Activated naive CD4-positive, alpha-beta T cell treated with anti-CD3 and anti-CD28 coated beads, Interleukin-2, amount 50 U/mL, for 16 hours (primary cell): ENCODE measurements at places on chromosomes 7 and 10.

GRCh38 chr7:124074007-124074406, 41.1 kb upstream of the TMEM229A start:
- DNase-seq = no peak

GRCh38 chr10:127906548-127907377, at the start of gene PTPRE:
Gene PTPRE, plus strand, starts transcription at chr10:127907103. Its CDS starts 133,779 bp downstream, at chr10:128040882.
- DNase-seq = peak; percentile 79

DNA sequence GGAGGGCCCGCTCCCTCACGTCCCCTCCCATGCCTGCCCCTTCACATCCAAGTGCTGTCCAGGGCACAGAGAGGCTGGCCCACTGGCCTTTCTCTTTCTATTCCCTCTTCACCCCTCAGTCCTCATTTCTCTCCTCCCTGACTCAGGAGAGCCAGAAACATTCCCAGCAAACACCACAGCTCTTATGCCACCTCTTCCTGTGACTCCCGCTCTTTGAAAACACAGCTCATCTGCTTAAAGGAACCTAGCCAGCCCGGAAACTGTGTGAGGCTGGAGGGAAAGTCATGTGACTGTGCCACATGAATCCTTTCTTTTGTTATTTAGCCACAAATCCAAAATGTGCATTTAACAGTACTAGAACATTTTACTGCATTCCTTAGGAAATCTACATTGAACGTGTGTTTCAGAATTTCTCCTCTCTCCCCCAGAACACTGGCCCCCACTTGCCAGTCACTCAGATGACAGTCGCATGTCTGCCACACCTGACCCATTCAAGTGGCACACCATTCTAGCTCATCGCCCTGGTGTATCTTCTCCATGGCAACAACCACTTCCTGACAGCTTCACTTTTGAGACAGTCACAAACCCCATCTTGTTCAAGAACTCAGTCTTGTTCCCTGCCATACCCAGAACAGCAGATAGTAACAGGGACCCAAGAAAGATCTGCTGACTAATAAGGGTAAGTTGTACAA, 42.8 kb downstream of the GRB10 start:
- DNase-seq = peak; percentile 31

DNA sequence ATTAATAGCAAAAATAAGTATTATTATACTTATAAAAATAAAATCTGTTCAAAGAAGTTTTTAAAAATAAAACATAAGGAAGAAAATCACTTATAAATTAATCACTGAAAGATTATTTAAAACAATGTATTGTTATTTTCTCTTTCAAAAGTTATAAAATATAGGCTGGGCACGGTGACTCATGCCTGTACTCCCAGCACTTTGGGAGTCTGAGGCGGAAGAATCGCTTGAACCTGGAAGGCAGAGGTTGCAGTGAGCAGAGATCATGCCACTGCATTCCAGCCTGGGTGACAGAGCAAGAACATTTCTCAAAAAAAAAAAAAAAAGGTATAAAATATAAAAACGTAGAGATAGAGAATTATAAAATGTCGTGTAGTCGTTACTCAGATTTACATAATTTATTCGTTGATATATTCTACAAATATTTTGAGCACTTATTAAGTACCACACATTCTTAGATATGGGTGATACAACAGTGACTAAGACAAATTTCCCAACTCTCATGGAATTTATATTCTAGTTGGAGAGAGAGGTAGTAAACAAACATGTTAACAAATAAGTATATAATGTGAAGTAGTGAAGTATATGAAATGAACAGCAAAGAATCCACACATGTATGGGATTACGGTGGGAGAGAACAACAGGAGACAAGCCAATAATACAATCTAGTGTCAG, 1030.0 kb downstream of the SORCS1 start:
- no peak for DNase-seq

GRCh38 chr7:30906515-30907240, 5.0 kb upstream of the AQP1 start:
- DNase-seq = no peak

DNA sequence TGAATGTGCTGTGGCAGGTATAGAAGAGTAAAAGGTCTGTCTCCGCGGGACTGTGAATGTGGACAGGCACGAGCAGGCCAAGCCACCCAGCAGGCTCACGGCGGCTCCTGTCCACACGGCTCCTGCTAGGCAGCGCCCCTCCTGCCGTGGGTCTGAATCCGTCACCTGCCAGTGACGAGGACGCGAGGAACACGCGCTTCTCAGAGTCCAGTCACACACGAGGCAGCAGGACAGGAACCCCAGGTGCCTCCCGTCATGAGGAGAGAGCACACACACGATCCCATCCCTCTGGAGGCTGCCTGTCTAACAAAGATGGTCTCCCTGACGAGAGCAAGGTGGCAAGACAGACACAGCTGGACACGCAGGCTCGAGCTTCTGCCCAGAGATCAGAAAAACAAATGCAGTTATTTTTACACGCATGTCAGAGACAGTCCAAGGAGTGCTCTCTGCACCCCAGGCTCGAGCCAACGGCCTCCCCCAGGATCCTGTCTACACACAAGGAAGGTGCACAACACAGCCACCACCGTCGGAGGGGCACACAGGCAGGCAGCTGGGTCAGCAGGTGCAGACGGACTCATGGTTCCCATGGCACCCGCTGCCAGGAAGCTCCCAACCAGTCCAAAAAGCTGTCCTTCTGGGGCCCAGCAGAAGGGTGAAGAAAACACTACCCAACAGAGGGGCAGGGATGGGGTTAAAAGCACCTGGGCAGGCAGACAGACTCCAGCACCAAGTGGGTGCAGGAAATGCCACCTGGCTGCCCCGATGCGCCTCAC, 103.2 kb downstream of the MAD1L1 start:
- DNase-seq = no peak
